ENCODE measurements at places on chromosomes 16 and 17. TPM values are rescaled to one million over a fixed set of nuclear protein-coding genes. Genes with fewer than 3 reads are reported as not detected.

DNA sequence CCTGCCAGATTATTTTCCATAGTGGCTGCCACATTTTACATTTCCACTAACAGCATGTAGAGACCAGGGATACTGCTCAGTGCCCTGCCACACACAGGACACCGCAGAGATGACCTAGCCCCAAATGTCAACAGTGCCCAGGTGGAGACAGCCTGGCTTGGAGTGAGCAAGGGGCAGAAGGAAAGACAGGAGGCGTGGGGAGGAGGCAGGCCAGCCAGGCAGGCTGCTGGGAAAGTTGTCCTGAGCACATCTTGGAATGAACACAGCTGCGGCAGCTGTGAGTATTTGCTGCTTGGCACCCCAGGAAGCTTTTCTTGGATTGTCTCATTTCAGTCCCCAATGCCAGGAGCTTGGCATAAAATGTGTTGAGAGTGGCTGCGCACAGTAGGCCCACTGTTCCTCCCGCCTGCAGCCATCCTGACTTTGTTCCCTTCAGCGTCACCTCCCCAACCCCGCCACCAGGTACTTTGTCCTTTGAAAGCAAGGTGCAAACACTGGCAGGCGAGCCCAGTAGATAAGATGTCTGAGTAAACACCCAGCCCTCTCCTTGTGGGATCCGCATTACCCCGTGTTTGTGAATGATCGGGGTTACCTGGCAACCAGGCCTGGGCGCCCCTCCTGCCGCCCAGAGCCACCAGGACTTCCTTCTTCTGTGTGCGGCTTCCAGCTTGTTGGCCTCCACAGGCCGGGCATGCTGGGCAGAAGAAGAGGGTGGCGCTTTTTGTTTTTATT lies 114.0 kb downstream of the CMIP start:
- H3K4me3 ChIP-seq: no peak overlapping the region
- H3K36me3 ChIP-seq: no peaks in the 10 kb centered on the region
- H3K4me1 ChIP-seq: peaks cover 11% of the 10 kb centered on the region

The TMEM235 gene
- not detected for total RNA-seq

The TM4SF5 gene
- not detected for total RNA-seq

The HS3ST3B1 gene
- total RNA-seq: 20.8 TPM

DNA sequence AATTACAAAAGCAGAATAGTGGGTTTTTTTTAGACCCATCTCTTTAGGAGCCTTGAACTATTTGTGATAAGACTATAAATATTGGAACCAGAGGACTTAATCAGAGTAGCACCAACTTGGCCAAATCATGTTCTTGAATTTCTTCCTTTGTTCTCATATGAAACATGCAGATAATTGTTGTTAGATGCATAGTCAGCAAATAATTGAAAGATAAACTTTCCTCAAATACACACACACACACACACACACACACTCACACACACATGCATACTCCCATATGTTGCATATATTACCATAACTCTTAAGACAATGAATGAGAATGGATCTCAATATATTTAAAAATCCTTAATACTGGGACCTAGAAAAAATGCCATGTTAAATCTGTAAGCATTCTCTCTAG lies 310.4 kb downstream of the KCNJ2 start:
- no peak for DNase-seq
- no peaks in the 10 kb centered on the region for H3K27me3 ChIP-seq
- no peak overlapping the region for H3K27ac ChIP-seq
- no peaks in the 10 kb centered on the region for H3K4me1 ChIP-seq
- no peak overlapping the region for H3K4me3 ChIP-seq

The TP53TG3C gene
- not detected for total RNA-seq

DNA sequence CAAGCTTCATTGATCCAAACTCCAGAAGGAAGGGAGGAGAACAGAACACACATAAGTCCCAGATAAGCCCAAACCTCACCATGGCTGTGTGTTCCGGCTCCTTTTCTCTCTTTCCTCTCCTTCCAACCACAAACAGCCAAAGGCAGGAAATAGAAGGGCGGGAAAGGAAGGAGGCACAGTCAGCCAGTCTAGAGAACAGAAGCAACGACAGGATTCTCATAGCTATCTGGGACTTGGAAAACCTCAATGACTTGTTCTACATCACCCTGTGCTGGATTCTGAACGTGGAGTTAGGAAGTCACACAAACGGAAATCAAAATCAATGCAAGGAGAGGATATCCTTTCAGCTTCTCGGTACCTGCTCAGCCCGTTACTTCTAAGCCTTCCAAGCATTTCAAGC lies 9.0 kb downstream of the CRK start:
- H3K27me3 ChIP-seq: no peaks in the 10 kb centered on the region
- H3K36me3 ChIP-seq: peaks cover 22% of the 10 kb centered on the region
- peaks cover 22% of the 10 kb centered on the region for H3K4me1 ChIP-seq
- peak overlapping the region; percentile 28 for H3K4me3 ChIP-seq
- H3K27ac ChIP-seq: peak overlapping the region; percentile 41

- H3K4me3 ChIP-seq: peak overlapping the region; percentile 17
- H3K4me1 ChIP-seq: peaks cover 41% of the 10 kb centered on the region
- no peak for DNase-seq
- H3K36me3 ChIP-seq: peaks cover 11% of the 10 kb centered on the region
- H3K27me3 ChIP-seq: no peaks in the 10 kb centered on the region
These were observed 5.6 kb downstream of the SPATA32 start for GRCh38 chr17:45256114-45256966.

- peak overlapping the region; percentile 79 for H3K4me3 ChIP-seq
- H3K27ac ChIP-seq: peak overlapping the region; percentile 85
- peak; percentile 83 for DNase-seq
- peaks cover 12% of the 10 kb centered on the region for H3K36me3 ChIP-seq
- H3K4me1 ChIP-seq: peaks cover 52% of the 10 kb centered on the region
- H3K27me3 ChIP-seq: peaks cover 6% of the 10 kb centered on the region
These were observed 1.1 kb upstream of the ADCY7 start for GRCh38 chr16:50265260-50265659.

The PTGES3L gene
- 0.66 TPM for total RNA-seq

DNA sequence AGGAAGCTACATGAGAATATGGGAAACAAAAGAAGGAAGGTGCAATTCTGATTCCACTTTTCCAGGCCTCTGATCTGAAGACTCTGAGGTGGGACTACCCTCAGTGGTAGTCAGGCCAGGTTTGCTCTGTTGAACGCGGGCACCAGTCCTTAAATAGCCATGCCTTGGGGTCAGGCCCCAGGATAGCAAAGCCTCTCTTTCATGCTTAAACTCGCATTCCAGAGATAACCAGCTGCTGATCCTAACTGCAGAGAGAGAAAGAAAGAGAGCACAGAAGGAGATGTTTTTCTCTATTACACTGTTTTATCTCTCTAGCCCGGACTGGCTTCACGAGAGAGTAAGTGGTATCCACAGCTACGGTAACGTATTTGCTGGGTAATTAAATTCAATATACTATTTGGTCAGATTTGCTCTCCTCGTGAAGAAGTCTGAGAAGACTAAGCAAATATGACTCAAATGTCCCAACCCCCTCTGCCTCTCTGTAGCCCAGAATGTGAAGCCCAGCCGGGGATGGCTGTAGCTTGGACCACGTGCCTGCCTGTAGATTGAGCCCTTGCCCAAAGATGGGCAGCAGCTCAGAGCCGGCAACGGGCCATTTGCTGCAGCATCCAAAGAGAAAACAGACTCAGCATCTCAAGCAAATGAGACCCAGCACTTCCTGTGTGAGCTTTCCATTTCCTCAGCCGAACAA lies 122.2 kb downstream of the SMG6 start:
- H3K36me3 ChIP-seq: peaks cover 58% of the 10 kb centered on the region
- no peaks in the 10 kb centered on the region for H3K27me3 ChIP-seq
- H3K27ac ChIP-seq: peak overlapping the region; percentile 23
- H3K4me3 ChIP-seq: no peak overlapping the region

- H3K27me3 ChIP-seq: no peaks in the 10 kb centered on the region
- H3K4me1 ChIP-seq: no peaks in the 10 kb centered on the region
- H3K36me3 ChIP-seq: no peaks in the 10 kb centered on the region
These were observed 987.6 kb upstream of the RBFOX1 start for GRCh38 chr16:6345090-6345489.

DNA sequence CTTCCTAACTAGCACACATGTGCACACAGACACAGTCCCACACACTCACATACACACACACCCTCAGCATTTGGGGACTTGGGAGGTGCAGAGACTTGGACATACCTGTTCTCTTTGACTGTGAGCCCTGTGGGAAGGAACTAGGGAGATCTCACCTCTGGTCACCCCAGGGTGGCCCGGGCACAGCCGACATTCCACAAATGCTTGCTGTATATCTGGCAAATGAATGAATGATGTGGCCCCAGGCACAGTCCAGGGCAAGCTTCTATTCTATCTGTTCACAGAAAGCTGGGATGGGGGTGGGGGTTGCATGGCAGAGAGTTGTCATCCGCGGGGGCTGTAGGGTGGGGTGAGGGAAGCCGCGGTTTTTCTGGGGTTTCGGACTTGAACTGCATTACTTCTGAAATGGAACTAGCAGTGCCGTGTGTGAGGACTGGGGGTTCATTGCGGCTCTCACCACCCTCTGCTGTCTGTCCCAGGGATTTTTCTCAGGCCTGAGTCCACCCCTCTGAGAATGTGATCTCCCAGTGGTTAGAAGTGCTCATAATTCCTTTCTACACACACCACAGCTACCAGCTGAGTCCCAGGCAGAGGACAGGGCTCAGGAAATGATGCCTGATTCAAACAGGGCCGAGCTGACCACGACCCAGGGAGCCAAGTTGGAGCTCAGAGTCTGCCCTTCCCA lies 3.3 kb upstream of the RIPOR1 start:
- peaks cover 22% of the 10 kb centered on the region for H3K4me1 ChIP-seq
- DNase-seq: no peak
- H3K4me3 ChIP-seq: no peak overlapping the region
- peaks cover 35% of the 10 kb centered on the region for H3K27me3 ChIP-seq

GRCh38 chr16:12674071-12674470 lies 129.6 kb downstream of the CPPED1 start:
- peaks cover 23% of the 10 kb centered on the region for H3K4me1 ChIP-seq
- no peaks in the 10 kb centered on the region for H3K27me3 ChIP-seq
- peaks cover 4% of the 10 kb centered on the region for H3K36me3 ChIP-seq
- DNase-seq: no peak
- H3K27ac ChIP-seq: no peak overlapping the region
- no peak overlapping the region for H3K4me3 ChIP-seq

The KRT40 gene
- not detected for total RNA-seq

DNA sequence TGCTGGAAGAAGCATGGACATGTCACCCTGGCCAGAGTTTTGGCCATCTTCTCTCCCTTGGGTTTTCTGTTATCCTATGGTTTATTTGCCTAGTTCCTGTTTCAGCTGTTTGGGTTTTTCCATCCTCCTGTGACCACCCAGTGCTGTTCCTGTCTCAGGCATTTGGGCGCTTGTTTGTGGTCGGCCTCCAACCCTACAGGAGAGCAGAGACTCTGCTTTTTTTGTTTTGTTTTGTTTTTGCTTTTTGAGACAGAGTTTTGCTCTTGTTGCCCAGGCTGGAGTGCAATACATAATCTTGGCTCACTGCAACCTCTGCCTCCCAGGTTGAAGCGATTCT lies 3.3 kb upstream of the ZC3H7A start:
- H3K36me3 ChIP-seq: peaks cover 23% of the 10 kb centered on the region
- H3K4me3 ChIP-seq: peak overlapping the region; percentile 93
- peak overlapping the region; percentile 95 for H3K27ac ChIP-seq
- peaks cover 41% of the 10 kb centered on the region for H3K4me1 ChIP-seq
- H3K27me3 ChIP-seq: no peaks in the 10 kb centered on the region
